Stimulated activated CD8-positive, alpha-beta memory T cell treated with anti-CD3 and anti-CD28 coated beads, Interleukin-4, amount 100 ng/mL, for 1 hour (primary cell): ENCODE measurements at places on chromosomes 13 and 19.

DNA sequence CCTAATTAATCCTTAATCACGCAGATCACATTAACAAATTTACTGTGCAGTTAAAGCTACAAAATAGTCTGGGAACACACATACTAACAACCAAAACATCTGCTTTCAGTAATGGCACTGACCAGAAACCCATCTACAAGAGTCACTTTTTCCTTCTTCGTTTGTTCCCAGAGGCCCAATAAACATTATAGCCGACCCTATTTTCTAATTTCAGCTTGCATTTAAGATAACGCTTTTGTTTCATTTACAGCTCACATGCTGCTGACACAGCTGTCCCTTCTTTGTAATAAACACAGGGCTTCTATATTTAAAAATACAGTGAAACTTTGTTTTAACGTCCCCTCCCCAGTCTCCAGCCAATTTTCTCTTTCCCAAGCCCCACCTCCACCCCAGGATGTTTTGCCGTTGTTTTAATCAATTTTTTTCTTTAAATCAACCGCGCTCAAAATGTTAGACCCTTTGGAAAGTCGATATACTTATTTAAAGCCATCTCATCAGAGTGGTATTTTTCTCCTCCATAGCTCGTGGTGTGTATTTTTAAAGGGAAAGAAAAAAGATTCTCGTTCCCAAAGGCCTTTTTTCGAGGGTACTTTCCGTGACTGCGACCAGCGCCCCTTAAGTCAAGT, 1.7 kb upstream of the WBP4 start:
- DNase-seq: no peak

GRCh38 chr19:55820037-55820436, 11.8 kb downstream of the NLRP11 start:
- no peak for DNase-seq

DNA sequence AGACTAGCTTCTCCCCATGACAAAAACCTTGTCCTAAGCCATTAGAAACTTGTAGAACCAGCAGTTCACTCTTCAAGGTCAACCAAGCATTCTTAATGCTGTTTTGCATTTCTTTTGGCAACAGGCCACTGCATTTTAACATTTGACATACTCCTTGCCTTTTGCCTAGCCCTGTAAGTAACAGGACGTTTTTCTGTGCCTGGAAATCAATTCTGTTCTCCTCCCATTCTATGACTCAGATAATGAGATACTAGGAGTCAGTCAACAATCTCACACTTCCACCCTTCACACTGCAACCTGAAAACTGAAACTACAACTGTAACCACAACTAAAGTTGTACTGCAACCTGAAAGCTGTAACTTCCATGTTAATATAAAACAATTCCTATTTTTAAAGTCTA, 268.7 kb downstream of the MZT1 start:
- no peak for DNase-seq

- no peak for DNase-seq
These were observed 95.6 kb downstream of the TSHZ3 start for GRCh38 chr19:31253526-31254179.

DNA sequence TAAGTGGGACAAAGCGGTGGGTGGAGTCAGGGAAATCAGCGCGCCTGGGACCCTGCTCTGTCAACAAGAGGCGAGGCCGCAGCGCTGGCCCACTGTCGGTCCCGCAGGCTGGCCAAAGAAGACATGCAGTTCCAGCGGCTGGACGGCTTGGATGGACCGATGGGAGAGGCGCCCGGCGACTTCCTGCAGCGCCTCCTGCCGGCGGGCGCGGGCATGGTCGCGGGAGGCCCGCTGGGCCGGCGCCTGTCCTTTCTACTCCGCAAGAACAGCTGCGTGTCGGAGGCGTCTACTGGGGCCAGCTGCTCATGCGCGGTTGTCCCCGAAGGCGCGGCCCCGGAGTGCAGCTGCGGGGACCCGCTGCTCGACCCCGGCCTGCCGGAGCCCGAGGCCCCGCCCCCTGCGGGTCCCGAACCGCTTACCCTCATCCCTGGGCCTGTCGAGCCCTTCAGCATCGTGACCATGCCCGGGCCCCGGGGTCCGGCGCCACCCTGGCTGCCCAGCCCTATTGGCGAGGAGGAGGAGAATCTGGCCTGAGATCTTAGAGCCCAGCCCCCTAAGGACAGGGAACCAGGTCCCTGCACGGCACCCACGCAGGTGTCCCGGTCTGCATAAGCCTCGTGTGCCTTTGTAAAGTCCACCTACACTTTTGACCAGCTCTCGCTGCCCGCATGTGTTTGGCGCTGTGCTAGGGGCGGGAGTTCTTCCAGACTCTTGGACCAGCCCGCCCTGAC, 6.1 kb downstream of the BEST2 start:
- DNase-seq: peak; percentile 30

- DNase-seq: no peak
These were observed 495.4 kb downstream of the TBC1D4 start for GRCh38 chr13:74986609-74987008.

DNA sequence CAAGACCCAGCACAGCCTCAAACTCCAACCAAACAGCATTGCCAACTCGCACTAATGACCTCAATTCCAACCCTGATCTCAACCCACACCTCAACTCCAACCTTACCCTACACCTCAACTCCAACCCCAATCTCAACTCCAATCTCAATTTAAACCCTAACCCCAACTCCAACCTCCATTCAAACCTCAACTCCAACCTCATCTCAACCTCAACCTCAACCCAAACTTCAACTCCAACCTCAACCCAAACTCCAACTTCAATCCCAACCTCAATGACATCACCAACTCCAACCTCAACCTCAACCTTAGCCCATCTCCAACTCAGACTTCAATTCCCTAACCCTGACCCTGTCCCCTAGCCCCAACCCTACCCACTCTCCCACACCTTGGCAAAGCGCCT, 58.4 kb downstream of the UNC13A start:
- DNase-seq: no peak

GRCh38 chr19:56096665-56097064, 24.4 kb downstream of the ZNF787 start:
- DNase-seq: no peak

- DNase-seq: no peak
These were observed 12.8 kb upstream of the ZNF554 start for GRCh38 chr19:2806736-2807378.

GRCh38 chr13:111215081-111216047, 100.3 kb downstream of the ARHGEF7 start:
- DNase-seq: no peak

GRCh38 chr13:42137856-42138537, 89.5 kb downstream of the DGKH start:
- no peak for DNase-seq

DNA sequence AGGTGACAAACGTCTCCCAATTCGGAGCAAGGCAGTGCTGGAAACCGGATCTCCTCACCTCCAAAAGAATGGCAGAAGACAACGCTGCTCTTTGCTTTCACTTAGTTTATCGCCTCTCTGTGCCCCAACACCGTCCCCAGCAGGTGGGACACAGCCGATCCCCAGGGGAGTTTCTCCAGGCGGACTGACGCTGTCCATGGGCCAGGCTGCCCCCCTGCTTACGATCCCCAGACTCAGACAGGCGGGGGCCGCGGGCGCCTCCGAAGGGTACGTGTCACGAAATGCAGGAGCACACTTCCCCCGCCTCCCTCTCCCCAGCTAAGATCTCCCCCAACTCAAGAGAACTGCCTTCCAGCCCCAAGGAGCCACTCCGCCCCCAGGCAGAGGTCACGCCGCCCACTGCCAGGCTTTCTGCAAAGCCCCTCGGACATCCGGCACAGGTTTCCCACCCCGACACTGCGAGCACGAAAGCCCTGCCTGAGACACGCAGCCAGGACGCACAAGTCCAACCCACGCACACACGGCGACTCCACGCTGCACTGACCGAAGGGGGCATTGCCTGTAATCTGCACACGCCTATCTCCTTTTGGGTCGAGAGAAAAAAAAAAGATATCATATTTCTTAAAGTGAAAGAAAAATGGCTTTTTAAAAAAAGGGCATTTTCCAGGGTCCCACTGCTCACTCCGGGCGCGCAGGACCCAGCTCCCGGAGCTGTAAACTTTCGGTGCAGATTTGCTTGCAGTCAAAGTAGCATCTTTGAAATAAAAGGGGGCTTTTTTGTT, 2.0 kb downstream of the SPRY2 start:
- no peak for DNase-seq

DNA sequence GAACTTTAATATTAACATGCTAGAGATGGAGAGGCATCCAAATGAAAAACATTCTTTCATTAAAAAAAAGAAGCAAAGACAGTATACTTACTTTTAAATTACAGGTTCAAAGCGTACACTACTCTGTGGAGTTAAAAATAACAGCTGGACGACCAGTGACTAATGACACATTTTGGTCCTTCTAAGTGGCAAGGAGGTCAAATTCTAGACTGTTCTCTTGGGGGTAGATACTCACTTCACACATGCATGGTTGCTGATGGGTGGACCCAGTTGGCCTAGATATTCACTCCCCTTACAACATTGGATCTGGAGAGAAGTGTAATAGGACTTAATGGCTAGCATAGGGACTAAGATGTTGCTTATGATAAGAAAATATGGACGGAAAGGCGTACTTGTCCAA, 302.2 kb downstream of the DNAJC15 start:
- DNase-seq: no peak

DNA sequence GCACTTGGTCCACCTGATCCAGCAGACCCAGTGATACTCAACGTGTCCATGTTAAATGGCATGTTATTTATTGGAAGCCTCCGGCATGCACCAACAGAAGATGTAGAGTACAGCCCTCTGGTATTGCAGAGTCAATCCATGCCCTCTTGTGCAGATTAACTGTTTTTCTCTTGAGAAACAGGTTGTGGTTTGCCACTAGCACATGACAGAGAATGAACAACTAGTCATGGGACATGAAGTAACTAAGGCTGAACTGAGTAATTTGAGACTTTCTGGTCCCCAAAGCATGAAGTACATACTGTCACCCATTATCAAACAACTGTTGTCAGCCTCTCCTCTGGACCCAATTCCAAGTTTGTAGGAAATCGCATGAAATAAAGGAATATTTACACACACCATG, 3.2 kb downstream of the ZNF562 start:
- no peak for DNase-seq

GRCh38 chr13:72890546-72890945, 108.6 kb downstream of the PIBF1 start:
- no peak for DNase-seq

DNA sequence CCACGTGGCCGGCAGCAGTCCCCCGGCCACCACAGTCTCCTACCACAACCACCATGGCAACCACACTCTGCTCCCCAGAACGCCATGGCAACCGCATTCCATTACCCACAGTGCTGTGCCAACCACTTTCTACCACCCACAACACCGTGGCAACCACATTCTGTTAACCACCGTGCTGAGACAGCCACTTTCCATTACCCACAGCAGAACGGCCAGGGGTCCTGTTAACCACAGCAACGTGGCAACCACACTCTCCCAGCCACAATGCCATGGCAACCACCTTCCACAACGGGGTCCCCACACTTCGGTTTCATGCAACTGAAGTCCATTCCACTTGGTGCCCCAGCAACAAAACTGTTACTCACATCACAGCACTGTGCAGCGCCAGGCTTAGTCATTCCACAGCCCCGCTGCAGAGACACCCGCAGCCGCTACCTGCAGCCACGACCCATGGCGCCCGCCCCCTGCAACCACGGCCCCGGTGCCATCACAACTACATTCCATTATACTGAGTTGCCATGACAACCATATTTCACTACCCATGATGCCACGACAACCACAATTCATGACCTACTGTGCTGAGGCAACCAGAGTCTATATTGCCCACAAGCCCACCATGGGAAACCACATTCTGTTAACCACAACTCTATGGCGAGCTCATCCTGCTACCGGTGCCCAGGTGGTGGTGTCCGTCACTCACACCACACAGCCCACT, 10.0 kb downstream of the DPF1 start:
- DNase-seq: peak; percentile 17

GRCh38 chr13:79492313-79492798, 11.4 kb downstream of the NDFIP2 start:
- no peak for DNase-seq

DNA sequence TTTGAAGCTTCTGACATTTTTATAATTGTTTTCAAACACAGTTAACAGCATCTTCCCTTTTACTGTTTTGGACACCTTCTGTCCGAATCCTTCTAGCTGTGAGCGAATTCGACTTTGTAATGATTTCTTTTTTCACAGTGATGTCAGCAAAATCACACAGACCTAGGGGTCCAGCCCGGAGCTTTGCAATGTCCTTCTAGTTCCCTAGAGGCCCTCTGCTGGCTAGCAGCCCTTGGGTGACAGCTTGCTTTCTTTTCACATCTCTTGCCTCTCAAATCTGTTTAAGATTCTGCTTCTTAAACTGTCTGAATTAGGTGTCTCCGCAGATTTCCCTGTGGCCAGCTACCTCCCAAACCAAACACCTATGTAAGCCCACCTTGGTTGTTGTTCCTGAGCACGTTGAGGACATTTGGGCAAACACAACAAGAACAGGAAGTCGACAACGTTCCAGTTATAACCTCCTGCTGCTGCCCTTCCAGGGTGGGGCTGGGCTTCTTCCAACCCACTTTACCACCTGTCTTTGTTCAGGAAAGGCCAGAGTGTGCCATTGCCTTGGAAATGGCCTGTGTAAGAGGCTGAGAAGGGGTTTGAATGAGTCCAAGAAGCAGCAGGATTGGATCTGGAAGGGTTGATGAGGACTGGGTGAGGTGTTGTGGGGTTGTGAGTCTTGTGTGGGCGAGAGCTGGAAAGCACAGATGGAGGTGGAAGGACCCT, 123.1 kb downstream of the ATP8A2 start:
- DNase-seq: no peak

- DNase-seq: no peak
These were observed 904.6 kb upstream of the ATXN8OS start for GRCh38 chr13:69202996-69203395.

DNA sequence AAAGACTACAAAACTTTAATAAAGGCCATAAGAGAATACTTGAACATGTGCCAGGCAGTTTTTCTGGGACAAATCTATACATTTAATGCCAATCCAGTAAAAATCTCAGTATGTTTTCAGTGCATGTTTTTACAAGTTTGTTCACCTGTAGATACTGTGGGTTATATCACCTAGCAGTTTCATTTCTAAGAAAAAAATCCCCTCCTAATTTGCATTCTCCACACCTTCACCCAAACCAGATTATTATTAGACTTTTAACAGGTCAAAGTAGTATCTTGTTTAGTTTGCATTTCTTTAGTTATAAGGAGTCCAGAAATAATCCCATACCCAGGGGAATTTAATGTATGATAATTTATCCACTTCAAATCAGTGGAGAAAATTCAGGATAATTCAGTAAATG, 17.0 kb upstream of the LPAR6 start:
- DNase-seq: no peak
